Stimulated activated CD4-positive, alpha-beta T cell treated with anti-CD3 and anti-CD28 coated beads, Interleukin-2, amount 100 ng/mL, for 24 hours (primary cell): ENCODE measurements at places on chromosomes 11 and 22.

- peak; percentile 41 for DNase-seq
These were observed 116.2 kb downstream of the KIAA1671 start for GRCh38 chr22:25068707-25069106.

DNA sequence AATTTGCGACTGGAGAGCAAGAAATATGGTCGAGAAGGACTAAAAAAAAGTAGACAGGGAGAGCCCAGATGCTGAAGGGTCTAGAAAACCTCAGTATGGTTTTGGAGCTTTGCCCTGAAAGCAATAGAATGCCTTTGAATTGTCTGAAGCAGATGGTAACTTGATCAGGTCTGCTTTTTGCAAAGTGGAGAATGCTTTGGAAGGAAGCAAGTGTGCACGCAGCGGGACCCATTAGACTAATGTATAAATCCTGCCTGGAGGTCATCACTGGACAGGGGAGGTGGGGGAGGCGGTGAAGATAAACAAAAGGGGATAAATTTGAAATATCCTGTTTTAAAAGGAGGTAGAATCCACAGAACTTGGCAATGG lies 757 bp upstream of the HINFP start:
- DNase-seq: no peak

- no peak for DNase-seq
These were observed 793.5 kb upstream of the CNTN5 start for GRCh38 chr11:98227278-98227677.

DNA sequence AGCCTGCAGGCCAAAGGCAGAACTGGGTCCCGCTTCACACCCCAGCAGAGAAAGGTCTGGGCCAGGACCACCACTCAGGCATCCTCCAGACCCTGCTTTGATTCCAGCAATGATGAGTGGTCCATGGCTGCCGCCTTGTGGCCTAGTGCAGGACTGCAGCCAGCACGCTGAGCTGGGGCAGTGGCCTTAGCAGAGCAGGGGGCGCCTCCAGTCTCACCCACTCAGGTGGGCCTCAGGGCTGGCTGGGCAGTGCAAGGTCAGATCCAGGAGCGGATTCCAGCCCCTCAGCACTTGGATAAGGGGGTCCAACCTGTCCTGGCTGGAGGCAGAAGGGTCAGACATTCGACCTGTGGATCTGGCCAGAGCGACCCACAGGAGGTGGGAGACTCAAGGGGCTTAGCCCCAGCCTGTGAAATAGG lies 9.6 kb upstream of the PDE2A start:
- peak; percentile 79 for DNase-seq

GRCh38 chr11:114308689-114309089 lies 12.5 kb downstream of the NNMT start:
- DNase-seq: no peak

GRCh38 chr11:94973099-94973968 lies at the start of the genes CWC15 and KDM4D:
Gene CWC15, minus strand, starts transcription at chr11:94973556. Its CDS starts 1,371 bp downstream, at chr11:94972185.
Gene KDM4D, plus strand, starts transcription at chr11:94973709. Its CDS starts 23,664 bp downstream, at chr11:94997373.
- DNase-seq: peak; percentile 96

GRCh38 chr11:121466063-121466794 lies 13.5 kb upstream of the SORL1-AS1 start:
- peak; percentile 59 for DNase-seq

DNA sequence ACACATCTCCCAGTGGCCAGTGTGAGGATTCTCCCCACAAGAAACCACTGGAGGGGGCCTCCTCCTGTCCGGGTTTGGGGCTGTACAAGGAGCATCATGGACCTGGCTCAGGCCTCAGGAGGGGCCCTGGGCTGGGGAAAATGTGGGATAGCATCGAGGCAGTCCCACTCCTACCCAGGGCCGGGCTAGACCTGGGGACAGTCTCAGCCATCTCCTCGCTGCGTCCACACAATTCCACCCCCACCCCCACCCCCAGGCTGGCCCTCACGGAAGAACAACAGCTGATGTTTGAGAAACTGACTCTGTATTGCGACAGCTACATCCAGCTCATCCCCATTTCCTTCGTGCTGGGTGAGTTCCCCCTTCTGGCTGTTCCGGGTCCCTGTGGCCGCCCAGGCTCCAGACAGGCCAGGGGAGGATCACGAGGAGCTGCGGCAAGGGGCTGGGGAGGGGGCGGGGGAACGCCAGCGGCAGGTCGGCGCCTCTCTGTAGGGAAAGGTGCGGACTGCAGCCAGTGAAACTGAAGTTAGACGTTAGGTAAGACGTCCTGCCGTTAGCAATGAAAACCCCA lies 4.8 kb downstream of the BEST1 start:
- DNase-seq: no peak

GRCh38 chr11:47087801-47088200 lies 88.9 kb downstream of the ARFGAP2 start:
- DNase-seq: no peak

DNA sequence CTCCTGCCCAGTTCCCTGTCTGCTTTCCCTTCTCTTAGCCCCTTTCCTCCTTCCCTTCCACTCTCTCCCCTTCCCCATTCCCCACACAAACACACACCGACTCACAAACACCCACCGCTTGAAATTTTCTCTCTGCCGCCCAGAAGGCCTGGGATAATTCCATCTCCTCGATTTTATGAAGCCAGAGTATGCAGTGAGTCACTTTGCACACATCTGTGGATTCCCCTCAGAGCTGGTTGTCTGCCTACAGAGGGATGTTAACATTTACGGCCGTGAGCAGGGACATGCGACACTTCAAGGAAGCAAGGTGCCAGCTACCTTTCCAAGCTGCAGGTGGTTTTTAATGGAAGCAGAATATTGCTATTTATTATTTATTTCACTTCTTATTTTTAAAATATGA lies 332.0 kb downstream of the TENM4 start:
- no peak for DNase-seq

DNA sequence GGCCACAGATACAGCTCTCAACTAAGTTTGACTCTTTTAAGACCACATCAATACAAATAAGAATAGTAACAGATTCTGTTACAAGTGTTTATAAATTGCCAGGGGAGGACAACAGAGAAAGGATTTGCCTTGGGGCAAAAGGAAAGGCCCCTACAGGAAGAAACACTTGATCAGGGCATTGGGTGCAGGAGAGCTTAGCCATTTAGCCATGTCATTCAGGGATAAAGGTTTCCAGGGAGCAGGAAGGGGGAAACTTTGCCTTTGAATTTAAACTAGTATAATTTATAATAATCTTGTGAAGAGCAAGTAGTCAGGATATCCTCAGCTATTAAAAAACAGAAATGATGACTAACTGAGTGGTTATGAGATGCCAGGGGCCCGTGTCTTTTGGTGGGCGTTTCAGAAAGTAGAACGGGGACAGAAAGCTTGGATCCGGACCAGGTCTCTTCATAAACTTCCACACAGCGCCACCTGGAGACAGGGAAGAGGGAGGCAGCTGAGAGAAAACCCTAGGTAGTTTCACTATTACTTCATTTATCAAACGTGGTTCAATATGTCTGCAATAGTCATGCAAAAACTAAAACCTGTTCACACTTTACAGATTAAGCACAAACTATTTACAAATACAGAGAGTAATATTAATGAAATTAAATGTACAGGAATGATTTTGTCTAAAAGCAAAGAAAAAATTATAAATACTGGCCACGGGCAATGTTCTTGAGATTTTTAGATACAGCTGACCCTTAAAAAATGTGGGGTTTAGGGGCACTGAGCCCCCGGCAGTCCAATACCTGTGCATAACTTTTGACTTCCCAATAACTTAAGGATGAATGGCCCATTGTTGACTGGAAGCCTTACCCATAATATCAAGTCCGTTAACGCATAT lies 11.0 kb upstream of the SLC5A4 start:
- peak; percentile 81 for DNase-seq

DNA sequence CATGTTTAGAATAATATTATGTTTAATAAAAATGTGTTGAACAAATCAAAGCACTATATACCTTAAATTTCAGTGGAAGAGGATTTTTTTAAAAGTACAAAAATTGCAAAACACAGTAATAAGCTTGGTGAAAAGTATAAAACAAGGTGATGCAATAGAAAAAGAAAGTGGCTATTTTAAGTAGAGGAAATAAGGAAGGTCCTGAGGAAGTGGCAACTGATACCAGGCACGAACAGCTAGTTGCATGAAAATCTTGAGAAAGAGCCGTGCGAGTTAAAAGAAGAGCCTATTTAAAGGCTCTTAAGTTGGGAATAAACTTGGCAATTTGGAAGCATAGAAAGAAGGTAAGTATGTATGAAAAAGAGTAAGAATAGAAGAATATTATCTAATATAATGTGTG lies 1679.3 kb downstream of the LRRC4C start:
- DNase-seq: no peak

DNA sequence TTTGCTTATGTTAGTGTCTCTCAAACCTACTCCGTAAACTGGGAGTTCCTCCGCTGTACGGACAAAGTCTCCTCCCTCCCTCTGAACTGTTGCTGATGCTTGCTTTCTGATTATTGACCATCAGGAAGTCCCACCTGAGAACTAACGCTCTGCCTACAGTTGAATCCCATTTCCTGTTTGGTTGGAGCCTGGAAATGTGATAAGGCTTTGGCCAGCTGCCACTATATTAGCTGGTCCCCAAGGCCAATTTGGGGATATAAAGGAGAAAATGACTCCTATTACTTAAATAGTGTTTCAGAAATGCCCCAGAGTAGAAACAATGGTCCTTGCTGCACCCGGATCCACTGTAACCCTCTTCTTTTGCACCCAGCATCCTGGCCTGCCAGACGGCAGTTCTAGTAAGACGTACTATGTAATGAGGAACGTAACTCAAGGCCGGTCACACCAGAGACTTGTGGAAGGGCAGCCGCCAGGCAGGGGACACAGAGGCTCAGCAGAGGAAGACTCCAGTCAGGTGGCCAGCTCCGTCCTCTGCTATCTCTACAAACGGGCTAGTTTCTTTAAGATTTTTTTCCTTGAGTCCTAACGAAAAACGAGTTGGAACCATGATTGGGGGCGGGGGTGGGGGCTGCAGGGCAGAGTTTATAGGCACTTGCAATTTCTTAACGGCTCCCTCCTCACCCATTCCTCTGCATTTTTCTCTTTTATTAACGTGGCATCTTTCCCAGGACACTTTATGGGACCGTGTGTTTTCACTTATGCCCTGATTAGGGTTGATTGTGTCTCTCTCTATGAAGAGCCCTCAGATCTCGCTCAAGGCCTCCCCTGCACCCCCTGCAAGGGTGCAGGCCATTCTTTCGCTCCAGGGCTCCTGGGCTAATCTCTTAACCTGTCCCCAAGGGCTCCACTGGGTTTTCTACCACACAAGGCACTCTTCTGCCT lies 72.8 kb upstream of the CDON start:
- DNase-seq: no peak

DNA sequence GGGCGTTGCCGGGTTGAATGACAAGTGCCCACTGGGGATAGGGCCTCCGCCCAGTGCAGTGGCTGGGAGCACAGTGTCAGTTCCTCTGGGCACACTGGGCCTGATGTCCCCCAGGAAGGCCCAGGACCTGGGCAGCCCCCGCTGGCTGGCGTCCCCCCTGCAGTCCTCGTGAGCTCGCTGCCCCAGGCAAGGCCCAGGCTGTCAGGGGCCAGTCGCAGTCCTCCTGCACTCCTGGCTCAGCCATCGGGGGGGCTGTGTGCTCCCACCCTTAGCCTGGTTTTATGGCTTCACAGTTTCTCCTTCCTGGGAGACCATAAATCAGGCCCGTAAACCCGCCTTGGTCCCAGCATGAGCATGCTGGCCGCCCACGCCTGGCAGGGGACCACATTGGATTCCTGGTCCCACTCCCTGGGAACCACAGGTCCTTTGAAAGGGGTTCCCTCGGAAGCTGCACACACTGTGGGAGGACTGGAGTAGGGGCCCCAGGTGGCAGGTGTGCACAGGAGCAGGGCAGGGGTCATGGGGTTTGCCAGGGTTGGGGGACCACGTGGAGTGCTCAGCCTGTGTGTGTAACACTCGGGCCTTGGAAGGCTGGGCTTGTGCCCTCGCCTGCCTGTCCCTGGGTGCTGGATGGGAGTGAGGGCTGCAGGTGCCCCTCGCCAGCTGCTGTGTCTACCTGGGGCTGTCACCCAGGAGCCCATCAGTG lies 113.6 kb downstream of the KCNQ1OT1 start:
- peak; percentile 14 for DNase-seq

DNA sequence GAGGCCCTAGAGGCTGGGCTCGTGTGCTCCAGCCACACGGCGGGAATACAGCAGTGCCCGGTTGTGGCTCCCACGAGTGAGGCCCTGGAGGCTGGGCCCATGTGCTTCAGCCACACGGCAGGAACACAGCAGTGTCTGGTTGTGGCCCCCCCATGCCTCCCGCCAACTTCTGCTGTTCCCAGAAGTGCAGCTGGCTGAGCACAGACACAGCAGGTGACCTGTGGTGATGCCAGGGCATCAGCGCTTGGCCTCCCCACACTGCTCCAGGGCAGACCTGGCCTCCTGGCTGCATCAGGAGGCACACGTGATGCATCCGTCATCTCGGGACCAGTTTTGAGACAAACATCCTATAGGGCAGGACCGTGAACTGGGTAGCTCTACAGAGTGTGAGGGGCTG lies 110.3 kb downstream of the KCNQ1OT1 start:
- no peak for DNase-seq

DNA sequence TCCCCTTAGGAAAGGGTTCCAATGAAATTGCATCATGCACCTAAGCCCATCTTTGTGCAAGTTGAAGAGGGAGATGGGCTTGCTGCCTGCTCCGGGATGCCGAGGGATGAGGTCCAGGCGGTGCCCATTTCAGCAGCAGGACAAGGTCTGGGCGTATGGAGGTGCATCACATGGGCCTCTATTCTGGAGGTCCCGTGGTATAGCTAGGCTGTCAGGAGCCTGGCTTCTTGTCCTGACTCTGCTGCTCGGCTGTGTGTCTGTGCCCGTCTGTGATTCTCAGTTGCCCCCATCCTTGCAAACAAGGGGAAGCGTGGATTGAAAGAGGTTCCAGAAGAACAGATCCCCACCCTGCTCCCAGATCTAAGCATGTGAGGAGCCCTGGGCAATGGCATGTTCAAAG lies 130.0 kb downstream of the OSBP2 start:
- no peak for DNase-seq

- DNase-seq: no peak
These were observed at the start of gene MMP26 for GRCh38 chr11:4704054-4704789. Gene MMP26, plus strand, starts transcription at chr11:4704784.

GRCh38 chr11:117094776-117095175 lies 3.5 kb downstream of the SIK3 start:
- no peak for DNase-seq

DNA sequence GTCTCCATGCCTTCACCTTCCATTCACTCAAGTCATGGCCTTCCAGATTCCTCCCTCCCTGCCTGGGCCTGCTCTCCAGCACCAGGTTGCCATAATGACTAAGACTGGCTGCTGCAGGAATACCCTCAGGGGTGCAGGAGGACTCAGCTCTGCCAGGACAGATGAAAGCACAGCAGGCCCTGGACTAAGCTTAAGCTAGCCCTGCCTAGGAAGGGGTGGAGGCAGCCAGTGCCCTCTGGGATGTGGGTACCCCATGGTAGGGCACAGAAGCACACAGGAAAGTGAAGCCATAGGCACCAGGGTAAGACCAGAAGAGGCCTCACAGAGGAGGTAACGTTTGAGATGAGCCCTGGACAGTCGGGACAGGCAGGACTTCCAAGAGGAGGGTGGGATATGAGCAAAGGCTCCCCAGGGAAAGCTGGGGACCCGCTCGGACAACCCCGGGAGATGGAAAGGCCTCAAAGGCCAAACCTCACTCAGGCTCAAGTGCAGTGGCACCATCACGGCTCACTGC lies 3.0 kb upstream of the RIN1 start:
- no peak for DNase-seq
